ENCODE measurements at places on chromosomes 5 and 9.

DNA sequence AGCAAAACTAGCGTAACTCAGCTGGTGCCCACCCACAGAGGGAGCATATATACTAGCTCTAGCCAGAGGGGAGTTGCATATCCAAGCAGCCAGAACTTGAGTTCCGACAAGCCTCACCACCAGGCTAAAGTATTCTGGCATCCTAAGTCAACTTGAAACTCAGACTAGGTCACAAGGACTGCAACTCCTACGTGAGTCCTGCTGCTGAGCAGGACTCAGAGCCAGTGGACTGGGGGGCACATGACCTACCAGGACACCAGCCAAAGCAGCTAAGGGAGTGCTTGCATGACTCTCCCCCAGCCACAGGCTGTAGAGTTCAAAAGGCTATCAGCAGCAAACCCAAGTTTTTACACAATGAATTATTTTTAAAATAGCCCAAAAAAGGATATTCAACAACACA is 26.1 kb downstream of the SPDL1 start:
- no peak for DNase-seq

GRCh38 chr9:137691646-137692351 is 73.0 kb downstream of the EHMT1 start:
- DNase-seq = no peak

DNA sequence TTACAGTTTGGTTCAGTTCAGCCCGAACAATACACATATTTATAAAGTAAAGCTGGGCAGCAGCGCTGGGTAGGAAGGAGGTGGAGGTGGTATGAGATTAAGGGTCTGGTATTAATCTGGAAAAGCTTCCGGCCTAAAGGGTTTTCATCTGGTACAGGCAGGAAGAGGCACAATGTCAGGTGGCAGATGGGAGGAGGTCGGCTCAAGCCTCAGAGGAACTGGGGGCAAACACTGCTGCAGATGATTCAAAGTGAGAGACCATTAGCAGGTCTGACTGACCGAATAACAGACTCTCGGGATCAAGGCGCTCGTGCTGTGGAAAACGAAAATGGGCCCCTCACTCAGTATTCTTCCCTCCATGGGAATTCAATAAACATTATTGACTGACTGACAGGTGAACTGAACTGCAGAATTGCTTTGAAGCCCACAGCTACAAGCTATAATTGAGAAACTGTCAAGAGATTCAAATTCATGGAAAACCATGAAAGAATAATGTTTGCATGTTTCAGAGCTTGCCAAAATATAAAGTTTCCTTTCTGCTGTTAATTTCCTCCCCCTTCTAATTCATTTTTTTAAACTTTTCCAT is 75.3 kb downstream of the TMEM167A start:
- DNase-seq = no peak

- no peak for DNase-seq
Measured at GRCh38 chr9:81682797-81683196, 6.5 kb downstream of the TLE1 start.

DNA sequence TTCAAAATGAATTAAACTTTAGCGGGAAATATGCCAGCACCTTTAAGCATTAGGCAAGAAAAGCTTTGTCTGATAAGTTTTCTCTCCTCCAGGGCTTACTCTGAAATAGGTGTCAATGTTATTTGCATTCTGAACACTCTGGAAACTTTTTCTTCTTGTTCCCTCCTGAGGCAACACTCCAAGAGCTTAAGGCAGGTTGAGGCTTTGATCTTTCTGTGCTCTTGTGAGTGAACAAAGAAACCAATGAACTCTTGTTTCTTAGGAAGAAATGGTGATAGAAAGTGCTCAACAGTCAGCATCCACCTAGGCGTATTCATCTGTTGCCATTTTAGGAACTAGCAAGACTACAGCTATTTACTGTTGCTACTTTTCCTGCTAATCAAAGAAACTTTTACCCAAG is 259.8 kb downstream of the NFIB start:
- no peak for DNase-seq

DNA sequence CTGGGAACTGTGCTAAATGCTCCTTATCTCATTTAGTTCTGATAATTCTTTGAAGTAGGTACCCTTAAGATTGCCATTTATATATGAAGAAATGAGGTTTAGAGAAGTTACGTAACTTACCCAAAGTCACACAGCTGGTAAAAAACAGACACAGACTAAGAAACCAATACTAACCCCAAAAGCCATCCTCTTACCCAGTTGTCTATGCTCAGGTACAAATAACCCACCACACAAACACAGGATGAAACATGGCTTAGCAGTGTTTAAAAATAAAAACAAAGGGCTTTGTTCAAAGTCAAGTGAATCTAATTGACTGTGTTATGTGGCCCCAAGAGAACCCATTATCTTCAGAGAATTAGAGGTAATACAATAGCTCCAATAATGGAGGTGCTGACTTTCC is 37.0 kb upstream of the IL7R start:
- DNase-seq = no peak

- DNase-seq = no peak
Measured at GRCh38 chr9:130541533-130541932, 37.8 kb upstream of the FUBP3 start.

GRCh38 chr9:14311956-14312685 is 1.8 kb downstream of the NFIB start:
- no peak for DNase-seq

DNA sequence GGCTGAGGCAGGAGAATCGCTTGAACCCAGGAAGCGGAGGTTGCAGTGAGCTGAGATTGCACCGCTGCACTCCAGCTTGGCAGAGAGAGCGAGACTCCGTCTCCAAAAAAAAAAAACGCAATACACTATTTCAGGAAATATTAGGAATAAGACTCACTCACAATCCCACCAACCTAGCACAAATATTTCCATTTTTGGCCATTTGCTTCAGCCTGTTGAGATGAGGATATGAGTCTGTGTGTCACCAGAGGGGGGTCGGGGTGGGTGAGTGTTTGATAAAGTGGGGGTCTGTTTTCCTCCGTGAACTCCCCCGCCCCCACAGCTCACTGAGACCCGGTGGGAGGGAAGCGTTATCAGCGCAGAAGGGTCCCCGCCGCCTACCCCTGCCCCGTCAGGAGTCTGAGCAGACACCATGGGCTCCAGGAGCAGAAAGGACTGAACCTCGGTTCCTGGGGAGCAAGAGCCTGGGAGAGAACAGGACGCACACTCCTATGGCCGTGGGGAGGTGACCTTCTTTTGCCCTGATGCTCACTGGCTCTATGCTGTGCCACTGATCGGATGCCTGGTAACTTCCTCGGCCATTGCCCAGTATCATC is 153.8 kb upstream of the PHYKPL start:
- DNase-seq = no peak

GRCh38 chr5:38403877-38404635 is 145.7 kb downstream of the EGFLAM start:
- no peak for DNase-seq

DNA sequence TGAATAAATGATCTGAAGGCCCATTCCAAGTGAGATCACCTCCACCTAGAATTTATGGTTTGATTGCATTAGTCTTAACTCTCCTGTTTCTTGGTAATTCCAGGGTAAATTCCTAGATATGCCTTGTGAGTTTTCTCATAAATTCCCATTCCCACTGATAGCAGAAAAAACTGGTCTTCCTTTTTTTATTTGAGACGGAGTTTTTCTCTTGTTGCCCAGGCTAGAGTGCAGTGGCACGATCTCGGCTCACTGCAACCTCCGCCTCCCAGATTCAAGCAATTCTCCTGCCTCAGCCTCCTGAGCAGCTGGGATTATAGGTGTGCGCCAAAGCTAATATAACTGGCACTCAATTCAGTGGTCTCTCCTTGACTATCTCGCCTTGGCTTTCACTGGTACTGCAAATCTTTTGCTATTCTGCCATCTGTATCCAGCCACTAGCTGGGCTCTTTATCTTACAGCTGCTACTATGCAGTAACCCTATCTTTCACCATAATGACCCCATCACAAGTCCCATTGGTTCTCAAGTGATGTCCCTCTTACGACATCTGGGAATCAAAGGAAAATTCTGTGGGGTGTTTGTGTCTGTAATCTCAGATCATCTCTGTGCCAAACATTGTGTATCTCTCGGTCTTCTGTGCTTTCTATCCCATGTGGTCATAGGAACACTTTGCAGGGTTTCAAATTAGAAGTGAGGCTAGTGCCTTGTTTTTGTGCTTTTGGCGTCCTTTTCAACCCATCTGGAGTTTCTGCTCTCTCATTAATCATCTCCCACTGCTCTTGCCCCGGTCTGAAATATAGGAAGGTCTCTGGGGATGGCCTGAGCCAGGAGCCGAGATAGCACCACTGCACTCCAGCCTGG is 14.4 kb downstream of the HNRNPK start:
- DNase-seq = no peak

GRCh38 chr9:114303571-114303970 is 19.3 kb upstream of the ORM1 start:
- no peak for DNase-seq

GRCh38 chr5:137833463-137833862 is 34.2 kb upstream of the MYOT start:
- DNase-seq = no peak

DNA sequence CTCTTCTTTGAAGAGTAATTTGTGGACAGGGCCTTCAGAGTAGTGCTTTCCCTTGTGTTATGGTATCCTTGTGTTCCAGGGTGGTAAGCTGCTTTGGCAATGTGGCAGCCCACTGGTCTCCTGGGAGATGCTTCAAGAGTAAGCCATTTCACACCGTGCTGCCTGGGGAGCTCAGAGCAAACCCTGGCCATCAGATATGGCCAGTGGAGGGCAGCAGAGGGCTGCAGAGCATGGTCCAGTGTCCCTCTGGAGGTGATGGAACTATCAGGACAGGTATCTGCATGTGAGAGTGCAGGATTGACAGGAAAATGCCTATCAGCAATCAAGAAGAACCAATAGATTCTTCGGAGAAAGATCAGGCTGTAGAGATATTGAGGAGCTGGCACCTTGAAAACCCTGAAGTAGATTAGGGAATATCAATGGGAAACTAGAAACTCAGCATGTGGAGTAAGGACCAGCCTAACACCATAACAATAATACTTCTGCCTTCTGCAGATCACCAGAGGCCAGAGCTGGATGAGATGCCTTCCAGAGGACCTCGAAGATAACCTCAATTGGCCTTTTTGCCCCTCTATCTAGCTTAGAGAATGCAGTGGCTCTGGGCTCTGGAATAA is 90.8 kb downstream of the PLPPR1 start:
- no peak for DNase-seq

DNA sequence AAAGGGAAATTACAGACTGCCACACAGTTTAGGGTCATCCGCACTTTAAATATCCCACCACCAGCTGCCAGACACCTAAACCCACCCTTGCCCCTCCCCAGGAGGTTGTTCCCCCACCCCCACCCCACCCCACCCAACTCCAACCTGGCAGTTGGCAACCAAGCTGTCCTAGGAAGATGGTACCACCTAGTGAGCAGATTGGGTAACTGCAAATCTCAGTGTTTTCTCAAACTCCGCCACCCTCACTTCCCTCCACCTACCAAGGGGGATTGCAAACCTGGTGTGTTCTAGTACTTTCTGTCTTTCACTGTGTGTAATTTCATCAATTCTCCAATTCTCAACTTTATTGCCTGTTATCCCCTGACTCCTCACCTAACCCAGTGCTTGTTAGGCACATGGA is 323.8 kb upstream of the IRX2 start:
- DNase-seq = no peak

DNA sequence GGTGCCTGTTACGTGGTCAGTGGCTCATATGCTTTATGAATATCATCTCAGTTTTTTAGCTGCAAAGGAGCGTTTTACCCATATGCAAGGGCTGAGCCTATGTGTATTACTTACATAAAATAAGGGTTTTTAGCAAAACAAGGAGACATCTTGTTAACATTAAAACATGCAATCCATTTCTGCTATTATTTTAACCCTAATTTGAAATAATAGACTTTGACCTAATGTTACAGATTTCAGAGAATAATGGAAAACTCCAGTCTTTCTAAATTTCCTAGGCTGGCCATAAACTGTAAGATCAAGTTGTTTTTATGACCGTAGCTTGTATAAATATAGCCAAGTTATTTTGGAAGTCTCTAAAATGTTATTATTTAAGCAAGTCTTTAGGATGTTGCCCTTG is 121.1 kb upstream of the SEMA6A start:
- DNase-seq = no peak

GRCh38 chr9:116286297-116286696 is 132.7 kb downstream of the PAPPA start:
- no peak for DNase-seq
